ENCODE measurements at places on chromosomes 2 and 18.

DNA sequence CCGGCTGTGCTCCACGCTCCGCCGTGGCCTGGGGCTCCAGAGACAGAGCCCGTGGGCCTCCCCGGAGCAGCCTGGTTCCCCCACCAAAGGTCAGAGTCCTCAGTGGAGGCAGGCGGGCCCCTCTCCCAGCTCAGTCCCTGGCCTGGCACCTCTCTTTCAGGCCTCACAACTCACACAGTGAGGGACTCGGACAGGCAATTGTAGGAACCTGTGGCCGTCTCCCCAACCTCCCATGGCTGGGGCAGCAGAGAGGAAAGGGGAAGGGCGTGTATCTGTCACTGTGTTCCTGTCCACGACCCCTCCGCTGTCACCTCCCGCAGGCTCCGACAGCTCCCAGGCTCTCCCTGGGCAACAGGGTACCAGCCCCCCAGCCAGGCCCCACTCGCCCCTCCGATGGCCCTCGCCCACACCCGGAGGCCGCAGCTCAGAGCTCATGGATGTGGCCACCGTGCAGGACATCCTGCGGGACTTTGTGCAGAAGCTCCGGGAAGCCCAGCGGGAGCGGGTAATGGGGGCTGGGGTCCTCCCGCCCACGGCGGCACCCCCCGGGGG lies 32.4 kb upstream of the SNED1 start:
- no peak for DNase-seq

- DNase-seq: no peak
These were observed 96.8 kb downstream of the ST6GAL2 start for GRCh38 chr2:106789185-106789584.

- DNase-seq: no peak
These were observed 2.7 kb upstream of the DCC start for GRCh38 chr18:52337276-52337675.

- no peak for DNase-seq
These were observed at the start of gene PDE1A for GRCh38 chr2:182426918-182427240. PDE1A (minus strand) TSS chr2:182427036.

- no peak for DNase-seq
These were observed 53.5 kb downstream of the COPS8 start for GRCh38 chr2:237139123-237139675.

DNA sequence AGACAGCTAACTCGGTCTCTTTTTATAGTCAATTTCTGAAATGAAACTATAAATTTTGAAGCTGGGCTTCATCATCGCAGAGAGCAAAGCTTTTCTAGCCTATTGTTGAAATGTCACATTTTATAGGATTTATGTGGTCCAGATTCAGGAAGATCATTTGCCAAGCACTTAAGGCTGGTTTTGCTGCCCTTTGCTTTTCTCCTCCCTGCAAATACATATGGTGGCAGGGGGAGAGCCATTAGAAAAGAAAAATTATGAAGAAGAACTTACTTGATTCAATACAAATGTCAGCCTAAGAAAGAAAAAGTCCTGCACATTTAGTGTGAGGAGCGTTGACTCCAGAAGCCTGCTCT lies 206.9 kb upstream of the NRP2 start:
- no peak for DNase-seq

DNA sequence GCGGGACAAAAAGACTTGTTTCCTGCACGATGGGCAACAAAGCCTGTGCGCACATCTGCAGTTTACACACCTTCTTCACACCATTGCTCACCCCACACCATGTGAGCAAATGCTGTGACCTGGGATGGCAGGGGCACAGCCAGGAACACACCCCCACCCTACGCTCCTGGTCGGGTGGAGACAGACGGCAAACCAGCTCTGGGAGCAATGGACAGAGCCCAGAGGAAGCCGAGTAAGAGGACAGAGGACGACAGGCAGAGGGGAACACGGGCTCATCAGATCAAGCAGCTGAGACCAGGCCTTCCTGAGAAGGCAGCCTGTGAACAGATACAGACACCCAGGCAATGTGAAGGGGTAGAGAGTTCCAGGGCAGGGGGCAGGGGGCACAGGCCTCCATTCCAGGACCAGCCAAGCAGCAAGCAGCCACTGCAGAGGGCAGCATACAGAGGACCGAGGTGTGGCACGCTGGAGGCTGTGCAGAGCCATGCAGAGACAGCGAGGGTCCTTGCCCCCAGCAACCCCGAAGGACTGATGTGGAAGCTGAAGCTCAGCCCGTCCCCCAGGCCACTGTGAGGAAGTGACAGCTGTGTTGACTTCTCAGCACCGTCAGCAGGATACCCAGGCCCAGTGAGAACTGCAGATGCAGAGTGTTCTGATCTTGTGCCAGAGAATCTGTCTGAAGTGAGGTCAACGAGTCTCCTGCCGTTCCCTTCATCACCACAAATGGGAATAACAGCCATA lies 46.2 kb downstream of the PARD6G start:
- DNase-seq: no peak

DNA sequence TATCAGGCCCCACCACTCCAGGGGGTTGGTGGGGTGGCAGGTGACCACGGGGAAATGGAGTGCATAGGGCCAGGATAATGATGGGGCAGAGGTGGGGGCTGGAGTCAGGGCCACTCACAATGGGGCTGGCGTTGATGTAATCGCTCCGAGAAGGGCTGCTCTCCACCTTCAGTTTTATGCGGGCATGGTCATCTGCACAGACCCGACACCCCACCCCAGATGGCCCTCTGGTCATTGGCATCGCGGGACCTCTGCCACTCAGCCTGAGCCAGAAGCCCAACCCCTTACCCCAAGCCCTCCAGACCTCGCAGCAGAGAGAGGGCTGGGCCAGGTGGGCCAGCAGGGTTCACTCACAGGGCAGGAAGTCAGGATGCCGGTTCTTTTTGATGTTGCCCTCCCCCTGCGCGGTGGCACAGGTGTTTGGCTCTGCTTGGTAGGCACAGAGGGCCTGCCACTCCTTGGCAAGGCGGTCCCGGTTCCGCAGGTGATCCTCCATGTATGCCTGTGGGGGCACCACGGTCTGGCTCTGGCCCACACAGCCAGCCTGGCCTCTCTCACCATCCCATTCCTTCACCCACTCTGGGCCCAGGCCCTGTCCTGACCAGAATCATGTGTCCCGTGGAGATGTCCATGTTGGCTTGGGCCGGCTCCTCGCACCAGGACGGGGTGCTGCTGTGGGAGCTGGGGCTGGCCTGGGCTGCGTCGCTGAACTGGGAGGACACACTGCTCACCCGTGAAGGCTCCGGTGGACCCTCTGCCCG lies 12.4 kb downstream of the PTPRN start:
- no peak for DNase-seq

- DNase-seq: no peak
These were observed 525.5 kb upstream of the CHAC2 start for GRCh38 chr2:53242090-53242489.

GRCh38 chr2:39447266-39448168 lies 10.4 kb upstream of the MAP4K3 start:
- DNase-seq: no peak

GRCh38 chr2:8491296-8492027 lies 190.4 kb upstream of the ID2 start:
- no peak for DNase-seq

DNA sequence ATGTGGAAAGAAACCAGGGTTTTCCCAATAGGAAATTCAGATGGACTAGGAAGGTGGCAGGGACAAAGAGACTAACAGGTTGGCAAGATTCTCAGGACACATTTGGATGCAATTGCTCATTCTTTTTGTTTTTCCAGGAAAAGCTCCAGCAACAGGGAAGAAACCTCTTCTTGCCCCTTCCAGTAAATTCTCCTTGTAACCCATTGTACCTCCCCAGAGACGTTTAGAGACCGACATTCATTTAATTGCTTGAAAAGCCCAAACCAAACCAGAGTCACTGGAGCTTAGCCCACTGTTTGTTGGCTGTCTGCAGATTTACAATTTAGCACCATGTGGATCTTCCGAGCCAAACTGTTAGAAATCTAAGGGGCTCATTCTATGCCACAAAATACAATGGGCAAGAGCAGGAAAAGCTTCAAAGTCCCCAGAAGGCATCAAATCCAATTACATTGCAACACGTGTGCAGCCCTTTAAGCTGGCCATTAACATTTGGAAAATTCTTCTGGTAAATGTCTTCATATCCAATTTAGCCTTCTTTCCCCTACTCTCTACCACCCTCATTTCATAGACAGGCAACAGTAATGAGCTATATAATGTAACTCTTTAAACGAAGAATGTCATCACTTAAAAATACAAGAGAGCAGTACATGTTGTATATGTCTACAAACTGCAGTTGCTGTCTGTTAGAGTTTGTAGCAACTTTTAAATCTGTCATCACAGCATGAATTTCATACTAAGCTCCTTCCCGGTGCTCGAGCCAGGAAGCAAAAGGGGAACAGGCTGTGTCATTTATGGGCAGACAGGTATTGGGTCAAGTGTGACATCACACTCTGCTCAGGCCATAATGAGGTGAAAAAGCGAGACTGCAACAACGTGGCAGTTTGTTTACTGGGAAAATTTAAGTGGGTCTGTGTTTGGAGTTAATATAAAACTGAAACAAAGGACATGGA lies 235.6 kb upstream of the HNRNPA3 start:
- DNase-seq: no peak

GRCh38 chr2:175207741-175208438 lies 26.4 kb upstream of the ATP5MC3 start:
- DNase-seq: no peak

DNA sequence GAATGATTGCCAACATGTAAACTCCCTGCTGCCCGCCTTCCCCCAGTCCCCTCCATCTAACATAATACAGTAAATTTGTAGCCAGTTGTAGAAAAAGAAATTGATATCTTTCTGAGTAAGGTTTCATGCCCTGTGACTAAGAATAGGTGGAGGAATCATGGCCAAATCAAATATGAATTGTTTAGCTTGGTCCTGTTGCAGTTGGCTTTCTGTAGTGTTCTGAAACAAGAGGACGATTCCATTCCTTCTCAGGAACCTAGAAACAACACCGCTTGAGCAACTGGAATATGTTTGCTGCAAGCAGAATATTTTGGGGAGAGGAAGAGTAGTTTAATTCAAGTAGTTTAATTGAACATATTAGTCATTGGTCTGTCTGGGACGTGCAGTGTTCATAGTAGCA lies 7.0 kb upstream of the DRC1 start:
- DNase-seq: no peak

DNA sequence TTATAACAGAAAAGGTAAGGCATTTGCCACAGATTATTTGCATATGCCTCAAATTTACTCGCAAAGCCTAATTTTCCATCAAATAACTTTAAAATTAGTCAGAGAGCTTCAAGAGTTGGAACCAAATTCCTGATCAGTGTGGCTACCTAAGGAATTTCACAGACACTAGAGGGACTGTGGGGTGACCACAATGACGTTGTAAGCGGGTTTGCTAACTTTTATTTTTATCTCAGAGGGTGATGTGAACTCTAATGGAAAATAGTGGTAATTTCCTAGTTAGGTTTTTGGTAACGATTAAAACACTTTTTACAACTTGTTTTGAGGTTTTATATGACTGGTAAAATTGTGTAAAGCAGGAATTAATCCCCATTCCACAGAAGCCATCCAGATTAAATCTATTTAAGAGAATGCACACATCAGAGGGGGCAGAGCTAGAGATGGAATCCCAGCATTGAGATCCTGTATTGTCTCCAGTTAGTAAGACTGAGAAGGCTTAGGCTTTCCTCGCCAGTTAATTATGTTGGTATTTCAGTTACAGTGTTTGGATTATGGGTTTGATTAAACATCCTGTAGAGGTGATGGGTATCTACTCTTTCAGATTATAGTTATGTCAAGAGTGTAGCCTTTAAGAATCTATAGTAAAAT lies 129.0 kb downstream of the GPD2 start:
- DNase-seq: peak; percentile 60

- DNase-seq: no peak
These were observed 1378.1 kb downstream of the DSC3 start for GRCh38 chr18:29664278-29665036.

DNA sequence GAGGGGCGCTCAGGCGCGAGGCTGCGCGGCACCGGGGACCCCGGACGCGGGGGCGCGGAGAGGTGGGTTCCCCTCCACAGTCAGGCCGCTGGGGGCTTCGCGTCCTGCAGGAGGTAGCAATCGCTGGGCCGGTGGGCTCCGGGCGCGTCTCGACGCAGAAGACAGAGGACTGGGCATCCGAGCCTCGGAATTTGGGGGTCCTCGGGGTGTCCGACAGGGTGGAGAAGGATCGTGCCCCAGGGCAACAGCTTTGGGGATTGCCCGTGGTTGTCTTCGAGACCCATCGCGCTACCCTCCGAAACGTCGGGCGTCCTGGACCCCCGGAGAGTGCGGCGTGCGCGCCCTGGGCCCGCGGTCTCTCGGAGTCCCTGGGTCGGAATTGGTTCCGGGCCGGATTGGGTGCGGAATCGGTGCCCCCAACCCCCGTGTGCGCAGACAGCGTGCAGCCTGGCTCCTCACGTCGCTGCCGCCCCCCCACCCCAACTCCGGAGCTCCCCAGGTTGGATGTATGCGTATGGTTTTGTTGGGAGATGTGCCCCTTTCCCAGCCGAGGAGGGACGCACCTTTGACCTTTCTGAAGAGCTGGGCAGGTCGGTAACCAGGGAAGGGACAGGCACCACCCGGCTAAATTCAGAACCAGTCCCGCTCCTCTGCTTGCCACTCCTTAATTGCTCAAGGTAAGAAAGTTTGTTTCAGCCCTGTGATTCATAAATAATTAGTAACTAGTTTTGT lies 750 bp downstream of the NPAS2 start:
- DNase-seq: peak; percentile 23

DNA sequence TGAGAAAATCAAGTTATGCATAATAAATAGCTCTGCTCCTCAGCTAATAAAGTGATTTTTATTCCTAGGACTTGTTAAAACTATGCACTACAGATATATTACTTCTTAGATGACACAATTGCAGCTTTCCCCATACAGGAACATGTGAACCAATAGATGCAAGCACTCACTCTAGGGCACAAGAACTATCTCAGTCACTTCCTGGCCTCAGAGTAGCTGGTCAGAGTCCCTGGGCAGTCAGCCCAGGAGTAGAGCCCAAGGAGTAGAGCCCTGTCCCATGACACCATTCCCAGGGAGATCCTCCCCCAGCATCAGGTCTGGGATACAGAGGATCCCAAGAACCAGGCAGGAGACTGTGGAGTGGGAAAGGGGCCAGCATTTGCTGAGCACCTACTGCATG lies 2.7 kb downstream of the TNS1 start:
- peak; percentile 75 for DNase-seq

- DNase-seq: peak; percentile 29
These were observed 104.2 kb downstream of the TPGS2 start for GRCh38 chr18:36724591-36725001.

GRCh38 chr18:6629635-6630140 lies 99.8 kb upstream of the ARHGAP28 start:
- no peak for DNase-seq

- no peak for DNase-seq
These were observed 341.5 kb upstream of the ATP5MC3 start for GRCh38 chr2:175523001-175523400.

DNA sequence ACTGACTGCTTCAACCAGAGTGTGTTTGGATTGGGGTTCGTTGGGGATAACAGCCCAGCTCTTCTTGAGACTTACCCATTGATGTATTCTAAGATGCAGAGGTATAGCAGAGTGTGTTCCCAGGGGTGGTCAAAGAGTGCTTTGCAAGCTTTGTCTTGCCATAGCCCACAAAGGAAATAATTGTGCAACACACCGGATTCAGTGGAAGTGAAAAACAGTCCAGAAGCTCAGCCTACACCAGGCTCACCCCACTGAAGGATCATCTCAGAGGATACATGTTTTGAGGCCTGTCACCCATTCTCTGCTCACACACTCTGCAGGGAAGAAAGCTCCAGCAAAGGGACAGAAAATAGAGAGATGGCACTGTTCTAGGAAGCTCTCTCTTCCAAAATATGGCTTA lies 9.6 kb downstream of the CACNB4 start:
- DNase-seq: no peak

- no peak for DNase-seq
These were observed 17.4 kb downstream of the CDH7 start for GRCh38 chr18:65768120-65768778.

Data from AG08396 (cell line).